ENCODE measurements at places on chromosomes 7 and 10.

GRCh38 chr7:100681491-100682227 lies 8.1 kb downstream of the GNB2 start:
- no peak for DNase-seq

GRCh38 chr10:78849115-78849514 lies 219.7 kb upstream of the ZMIZ1 start:
- no peak for DNase-seq

DNA sequence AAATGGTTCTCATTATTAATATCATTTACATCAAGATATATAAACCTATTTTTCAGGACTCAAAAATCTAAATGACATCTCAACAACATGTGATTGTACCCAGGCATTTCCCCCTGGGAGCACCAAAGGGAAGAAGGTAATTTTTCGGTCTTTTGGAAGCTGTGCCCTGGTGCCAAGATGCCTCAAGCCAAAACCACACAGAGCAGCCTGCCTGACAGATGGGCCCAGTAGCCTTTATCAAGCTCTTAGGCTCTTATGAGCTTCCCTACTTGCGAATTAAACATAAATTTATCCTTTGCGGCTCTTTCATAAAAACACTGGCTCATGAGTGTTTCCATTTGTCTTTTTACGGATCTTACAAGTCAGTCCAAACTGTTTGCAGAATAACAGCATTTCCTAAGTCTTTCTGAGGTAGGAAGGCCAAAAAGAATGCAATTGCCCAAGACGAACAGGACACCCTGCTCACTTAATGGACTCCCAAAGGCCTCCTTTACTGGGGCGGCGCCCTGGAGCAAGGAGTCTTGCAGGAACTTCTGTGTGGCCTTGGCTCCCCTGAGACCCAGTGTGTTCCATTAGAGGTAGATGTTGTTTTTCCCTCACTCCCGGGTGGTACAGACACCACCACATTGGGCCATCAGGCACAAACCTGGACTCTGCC lies 4.1 kb upstream of the RASSF4 start:
- no peak for DNase-seq

DNA sequence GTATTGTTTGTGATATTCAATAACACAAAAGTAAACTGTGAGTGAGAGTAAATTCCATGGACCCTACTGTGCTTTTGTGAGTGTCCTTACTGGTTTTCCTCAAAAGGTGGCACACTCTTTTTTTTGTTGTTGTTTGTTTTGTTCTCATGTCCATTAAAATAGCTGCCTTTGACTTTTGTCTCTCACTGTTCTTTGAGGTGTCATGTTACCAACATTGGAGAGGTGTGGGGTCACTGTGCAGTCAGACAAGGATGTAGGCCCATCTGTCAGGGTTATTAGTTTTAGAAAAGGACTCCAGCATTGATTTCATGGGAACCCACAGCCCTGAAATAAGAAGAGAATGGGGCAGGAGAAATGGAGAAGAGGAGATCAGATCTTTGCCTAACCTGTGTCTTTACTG lies 383.1 kb downstream of the SORCS3 start:
- DNase-seq, result no peak

- no peak for DNase-seq
Observed at GRCh38 chr7:34728156-34728555, 70.1 kb downstream of the NPSR1 start.

All from dorsolateral prefrontal cortex (tissue), 122 donors.